ENCODE measurements at places on chromosomes 1 and 21. TPM values are rescaled to one million over a fixed set of nuclear protein-coding genes. Genes with fewer than 3 reads are reported as not detected.
A peak's percentile ranks its signal among the peaks of the same experiment; 100 is the strongest.

The OR14K1 gene
- polyA plus RNA-seq: not detected

The SLAMF9 gene
- not detected for polyA plus RNA-seq

The TMPRSS15 gene
- polyA plus RNA-seq: not detected

The XCL1 gene
- 1.5 TPM for polyA plus RNA-seq

The C1orf21 gene
- polyA plus RNA-seq: 0.87 TPM

DNA sequence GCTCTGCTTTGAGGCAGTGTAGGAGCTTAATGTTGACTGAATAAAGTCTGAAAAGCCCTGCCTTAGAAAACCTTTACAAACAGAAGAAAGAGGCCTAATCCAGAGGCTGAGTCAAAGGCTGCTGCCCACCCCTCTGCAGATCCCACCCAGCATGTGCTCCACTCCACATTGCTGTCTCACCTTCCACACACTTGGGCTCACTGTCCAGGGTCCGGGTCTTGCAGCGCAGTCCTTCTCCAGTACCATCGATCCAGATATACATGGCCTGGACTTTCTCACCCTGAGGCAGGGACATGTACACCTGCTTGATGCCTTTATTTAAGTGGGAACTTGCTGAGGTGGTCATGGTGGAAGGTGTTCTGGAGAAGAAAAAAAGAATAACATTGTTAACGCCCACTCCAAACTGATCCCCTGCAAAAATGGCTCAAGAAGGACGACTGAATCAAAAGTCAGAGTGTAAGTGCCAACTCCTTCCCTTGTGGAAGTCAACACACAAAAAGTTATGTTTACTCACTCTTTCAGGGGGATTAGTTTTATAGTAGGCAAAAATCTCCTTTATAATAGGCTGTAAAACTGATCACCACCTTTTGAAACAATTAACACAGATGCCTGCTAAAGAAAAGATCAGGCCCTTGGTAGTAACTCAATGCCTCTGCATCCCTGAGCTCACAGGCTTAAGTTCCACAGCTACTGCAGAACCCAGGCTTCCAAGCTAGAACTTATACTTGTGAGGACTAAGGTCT is 3.0 kb downstream of the GLUL start:
- DNase-seq: no peak
- H3K4me3 ChIP-seq: peak overlapping the region; percentile 88
- peak overlapping the region; percentile 82 for H3K27ac ChIP-seq
- H3K4me1 ChIP-seq: peaks cover 29% of the 10 kb centered on the region

GRCh38 chr1:51990478-51990965 is at the start of gene RAB3B:
TSS of gene RAB3B (minus strand) at chr1:51990700. CDS start at chr1:51977117, 13,583 bp downstream.
- H3K27ac ChIP-seq: peak within 1 kb of the TSS; percentile 52
- H3K4me3 ChIP-seq: peak within 1 kb of the TSS; percentile 90
- H3K36me3 ChIP-seq: no peaks in the 10 kb centered on the region
- peaks cover 10% of the 10 kb centered on the region for H3K4me1 ChIP-seq
- peak; percentile 69 for DNase-seq

GRCh38 chr1:182101415-182102042 is 40.0 kb upstream of the ZNF648 start:
- H3K4me3 ChIP-seq: no peak overlapping the region
- peaks cover 4% of the 10 kb centered on the region for H3K27me3 ChIP-seq
- no peak for DNase-seq
- no peaks in the 10 kb centered on the region for H3K4me1 ChIP-seq
- H3K27ac ChIP-seq: no peak overlapping the region

- no peaks in the 10 kb centered on the region for H3K27me3 ChIP-seq
- H3K4me1 ChIP-seq: peaks cover 39% of the 10 kb centered on the region
- peak overlapping the region; percentile 78 for H3K27ac ChIP-seq
- peaks cover 5% of the 10 kb centered on the region for H3K36me3 ChIP-seq
- H3K4me3 ChIP-seq: no peak overlapping the region
These were observed 3.3 kb upstream of the GBP1 start for GRCh38 chr1:89068291-89068690.

- no peaks in the 10 kb centered on the region for H3K36me3 ChIP-seq
- H3K4me1 ChIP-seq: no peaks in the 10 kb centered on the region
- no peak overlapping the region for H3K4me3 ChIP-seq
- no peaks in the 10 kb centered on the region for H3K27me3 ChIP-seq
These were observed 54.1 kb downstream of the CHD5 start for GRCh38 chr1:6126028-6126427.

GRCh38 chr1:205588636-205589035 is 43.2 kb downstream of the ELK4 start:
- H3K27ac ChIP-seq: peak overlapping the region; percentile 73
- DNase-seq: no peak
- H3K4me1 ChIP-seq: peaks cover 26% of the 10 kb centered on the region
- H3K4me3 ChIP-seq: no peak overlapping the region
- no peaks in the 10 kb centered on the region for H3K27me3 ChIP-seq

DNA sequence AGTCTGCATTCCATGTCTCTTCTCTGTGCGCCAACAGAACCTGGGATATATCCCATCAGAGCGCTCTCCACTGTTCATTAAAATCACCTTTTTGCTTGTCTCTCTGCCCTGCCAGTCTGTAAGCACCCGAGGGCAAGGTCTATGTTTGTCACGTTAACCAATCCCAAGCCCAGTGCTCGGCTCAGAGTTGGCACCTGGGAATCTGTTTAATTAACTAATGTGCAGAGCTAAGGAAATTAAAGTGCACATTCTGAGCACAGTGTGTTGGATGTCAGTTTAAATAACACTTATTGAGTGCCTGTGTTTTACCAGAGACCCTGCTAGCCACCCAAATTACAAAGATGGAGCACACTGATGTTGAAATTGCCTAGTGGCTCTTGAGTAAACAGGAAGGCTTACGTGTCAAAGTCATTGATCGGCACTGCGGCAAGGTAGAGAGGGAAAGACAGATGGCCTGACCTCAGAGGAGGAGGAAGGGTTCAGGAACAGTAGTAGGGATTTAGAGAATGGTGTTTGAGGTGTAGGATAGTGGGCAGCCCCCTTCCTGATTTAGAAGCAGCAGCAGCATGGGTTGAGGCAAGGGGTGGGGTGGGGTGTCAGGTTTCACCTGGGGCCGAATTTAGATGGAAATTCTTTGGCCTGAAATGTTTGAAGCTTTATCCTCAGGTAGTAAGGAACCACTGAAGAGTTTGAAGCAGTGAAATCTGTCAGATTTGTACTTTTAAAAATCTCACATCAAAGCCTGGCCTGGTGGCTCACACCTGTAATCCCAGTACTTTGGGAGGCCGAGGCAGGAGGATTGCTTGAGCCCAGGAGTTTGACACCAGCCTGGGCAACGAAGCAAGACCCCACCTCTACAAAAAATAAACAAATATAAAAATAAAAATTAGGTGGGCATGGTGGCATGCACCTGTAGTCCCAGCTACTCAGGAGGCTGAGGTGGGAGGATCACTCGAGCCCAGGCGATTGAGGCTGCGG is 7.7 kb downstream of the ARMH1 start:
- no peak for DNase-seq
- peaks cover 7% of the 10 kb centered on the region for H3K4me1 ChIP-seq
- H3K4me3 ChIP-seq: no peak overlapping the region
- H3K36me3 ChIP-seq: peaks cover 2% of the 10 kb centered on the region

- no peak for DNase-seq
These were observed 68.9 kb upstream of the PGBD5 start for GRCh38 chr1:230495076-230495475.

GRCh38 chr1:173467426-173467825 is 9.7 kb upstream of the PRDX6 start:
- DNase-seq: no peak
- no peak overlapping the region for H3K4me3 ChIP-seq
- peaks cover 72% of the 10 kb centered on the region for H3K36me3 ChIP-seq
- H3K27ac ChIP-seq: no peak overlapping the region

DNA sequence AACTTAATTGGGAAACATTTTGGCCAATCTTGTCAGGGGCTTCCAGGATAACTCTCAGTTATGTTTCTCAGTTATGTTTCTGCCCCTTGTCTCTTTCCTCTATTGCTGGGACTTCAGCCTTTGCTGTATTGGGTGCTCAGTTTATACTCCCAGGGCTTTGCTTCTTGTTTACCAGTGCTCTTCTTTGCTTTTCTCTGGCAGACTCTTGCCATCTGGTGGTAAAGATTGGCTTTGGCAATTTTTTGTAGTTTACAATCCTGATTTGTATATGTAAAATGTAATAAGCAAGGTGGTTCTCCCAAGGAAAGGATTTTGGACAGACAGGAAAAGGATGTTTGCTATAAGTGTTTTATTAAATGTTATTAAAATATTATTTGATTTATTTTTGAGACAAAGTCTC is 37.9 kb downstream of the FABP3 start:
- no peak overlapping the region for H3K27ac ChIP-seq
- peak; percentile 13 for DNase-seq
- H3K36me3 ChIP-seq: no peaks in the 10 kb centered on the region
- no peak overlapping the region for H3K4me3 ChIP-seq
- peaks cover 4% of the 10 kb centered on the region for H3K4me1 ChIP-seq

DNA sequence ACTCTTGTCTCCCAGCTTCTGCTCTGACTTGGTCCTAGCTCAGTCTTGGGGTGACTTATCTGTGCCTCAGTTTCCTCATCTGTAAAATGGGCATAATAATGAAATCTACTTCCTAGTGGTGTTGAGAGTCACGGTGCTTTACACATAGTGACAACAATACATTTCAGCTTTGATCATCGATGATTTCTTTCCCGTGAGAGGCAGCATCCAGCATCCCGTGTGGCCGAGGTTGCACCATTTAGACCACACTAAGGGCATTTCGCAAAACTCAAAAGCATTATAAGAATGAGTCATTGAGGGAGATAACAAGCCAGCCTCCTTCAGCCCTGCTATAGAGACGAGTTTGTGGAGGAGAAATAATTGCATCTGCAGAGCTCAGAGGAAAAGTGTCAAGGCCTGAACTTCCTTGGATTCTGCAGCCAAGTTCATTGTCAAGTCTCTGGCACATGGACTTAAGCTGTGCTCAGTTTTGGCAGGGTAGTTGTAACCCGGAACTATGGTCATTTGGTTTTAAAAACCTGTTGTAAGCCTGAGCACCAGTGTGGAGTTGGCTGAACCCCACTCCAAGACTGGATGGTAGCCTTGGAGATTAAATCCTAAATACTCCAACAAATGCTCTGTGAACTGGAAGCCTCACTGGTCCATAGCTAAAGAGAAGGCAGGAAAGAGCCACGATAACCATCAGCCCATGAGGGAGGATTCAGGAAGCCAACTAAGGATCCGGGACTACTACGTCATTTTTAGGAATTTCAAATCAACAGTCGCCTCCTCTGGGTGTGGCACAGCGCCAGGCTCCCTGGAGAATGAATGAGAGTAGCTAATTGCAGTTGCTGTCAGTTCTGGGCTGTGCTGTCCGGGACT is 64.2 kb downstream of the TCP10L start:
- H3K27me3 ChIP-seq: no peaks in the 10 kb centered on the region
- peaks cover 6% of the 10 kb centered on the region for H3K4me1 ChIP-seq
- H3K36me3 ChIP-seq: peaks cover 9% of the 10 kb centered on the region

DNA sequence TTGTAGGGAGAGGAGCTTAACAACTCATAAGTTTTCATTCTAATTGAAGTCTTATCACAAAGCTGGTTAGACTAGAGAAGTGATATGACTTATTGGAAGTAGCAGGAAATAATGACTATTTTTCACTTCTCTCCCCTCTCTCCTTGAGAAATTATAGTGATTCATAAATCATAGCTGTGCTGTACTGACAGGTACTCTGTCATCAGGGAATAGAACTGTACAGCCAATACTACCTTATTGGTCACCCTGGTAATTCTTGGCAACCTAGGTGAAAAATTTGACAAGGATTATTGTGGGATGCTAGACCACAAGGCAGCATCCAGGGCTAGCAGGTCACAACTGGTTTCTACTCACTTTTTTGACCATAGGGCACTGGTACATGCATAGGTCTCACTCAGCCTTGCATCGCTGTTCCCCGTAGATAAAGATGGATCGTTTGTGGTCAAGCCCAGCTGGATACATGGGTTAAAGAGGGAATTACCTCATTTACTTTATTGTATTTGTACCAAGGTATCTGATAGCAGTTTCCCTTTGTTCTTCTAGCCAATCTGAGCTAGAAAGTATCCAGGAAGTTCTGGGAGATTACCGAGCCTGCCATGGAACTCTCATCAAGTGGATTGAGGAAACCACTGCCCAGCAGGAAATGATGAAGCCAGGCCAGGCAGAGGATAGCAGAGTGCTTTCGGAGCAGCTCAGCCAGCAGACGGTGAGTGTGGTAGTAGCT is 113.6 kb downstream of the MACF1 start:
- no peaks in the 10 kb centered on the region for H3K27me3 ChIP-seq
- H3K27ac ChIP-seq: no peak overlapping the region
- no peak for DNase-seq
- H3K36me3 ChIP-seq: peaks cover 97% of the 10 kb centered on the region
- no peaks in the 10 kb centered on the region for H3K4me1 ChIP-seq

Measured in naive thymus-derived CD8-positive, alpha-beta T cell (primary cell).